ENCODE measurements at places on chromosomes 7 and 10. TPM values are rescaled to one million over a fixed set of nuclear protein-coding genes. Genes with fewer than 3 reads are reported as not detected.

DNA sequence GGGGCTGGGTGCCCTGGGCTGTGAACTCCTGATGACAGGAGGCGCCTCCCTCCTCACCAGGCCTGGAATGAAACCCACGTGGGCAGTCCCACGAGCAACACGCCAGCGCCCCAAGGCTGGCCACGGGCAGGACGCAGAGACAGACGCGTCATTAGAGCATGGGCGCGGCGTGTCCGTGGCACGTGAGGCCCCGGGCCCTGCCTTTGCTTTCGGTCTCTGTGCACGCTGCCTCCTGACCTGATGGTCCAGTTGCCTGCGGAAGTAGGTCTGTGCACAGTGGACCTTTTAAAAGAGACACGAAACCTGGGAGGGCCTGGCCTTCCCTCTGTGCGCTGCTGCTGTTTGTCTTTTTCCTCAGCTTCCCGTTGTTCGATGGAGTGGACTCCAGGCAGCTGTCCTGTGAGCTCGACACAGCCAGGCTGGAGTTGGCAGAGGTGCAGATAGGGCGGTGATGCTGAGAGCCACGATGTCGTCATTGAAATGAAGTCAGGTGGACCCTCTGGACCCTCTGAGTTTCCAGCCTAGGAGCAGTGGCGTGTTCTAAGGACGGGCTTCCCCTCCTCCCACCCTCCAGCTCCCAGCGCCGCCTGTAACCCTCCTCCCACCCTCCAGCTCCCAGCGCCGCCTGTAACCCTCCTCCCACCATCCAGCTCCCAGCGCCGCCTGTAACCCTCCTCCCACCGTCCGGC, 40.1 kb upstream of the CFAP46 start:
- no peaks in the 10 kb centered on the region for H3K36me3 ChIP-seq
- no peak overlapping the region for H3K27ac ChIP-seq
- H3K27me3 ChIP-seq, result peaks cover 59% of the 10 kb centered on the region

- H3K4me3 ChIP-seq, result no peak overlapping the region
- no peak for DNase-seq
- no peaks in the 10 kb centered on the region for H3K36me3 ChIP-seq
These were observed 35.3 kb upstream of the BET1 start for GRCh38 chr7:94039368-94040035.

DNA sequence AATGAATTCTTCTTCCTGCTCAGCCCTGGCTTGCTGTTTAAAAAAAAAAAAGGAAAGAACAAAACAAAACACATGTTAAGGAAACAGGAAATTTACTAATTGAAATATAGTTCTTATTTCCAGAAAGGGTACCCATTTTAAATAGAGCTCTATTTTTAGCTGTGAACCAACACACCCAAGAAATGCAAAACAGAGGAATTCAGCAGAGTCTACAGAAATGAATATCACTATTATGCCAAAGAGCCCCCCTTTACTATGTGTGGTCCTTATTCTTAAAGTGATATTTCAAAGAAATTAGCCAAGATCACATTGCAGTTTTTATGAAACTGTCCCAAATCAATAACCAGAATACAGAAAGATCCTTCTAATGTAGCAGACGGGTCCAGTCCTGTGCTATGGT, 53.7 kb downstream of the CCDC6 start:
- DNase-seq, result no peak
- H3K27ac ChIP-seq, result no peak overlapping the region
- peaks cover 19% of the 10 kb centered on the region for H3K36me3 ChIP-seq
- H3K4me1 ChIP-seq, result peaks cover 22% of the 10 kb centered on the region

- H3K36me3 ChIP-seq, result no peaks in the 10 kb centered on the region
- H3K27me3 ChIP-seq, result no peaks in the 10 kb centered on the region
- H3K27ac ChIP-seq, result no peak overlapping the region
- peaks cover 18% of the 10 kb centered on the region for H3K4me1 ChIP-seq
- peak; percentile 17 for DNase-seq
These were observed 32.7 kb downstream of the PRKAG2 start for GRCh38 chr7:151844071-151844824.

The SEC23IP gene
- 42.1 TPM for total RNA-seq

- no peak overlapping the region for H3K4me3 ChIP-seq
- no peak overlapping the region for H3K27ac ChIP-seq
- H3K27me3 ChIP-seq, result no peaks in the 10 kb centered on the region
- no peaks in the 10 kb centered on the region for H3K4me1 ChIP-seq
- DNase-seq, result no peak
These were observed 19.4 kb downstream of the TUBAL3 start for GRCh38 chr10:5385224-5385623.

The CCDC172 gene
- not detected for total RNA-seq

The AKR1B1 gene
- 139 TPM for total RNA-seq

DNA sequence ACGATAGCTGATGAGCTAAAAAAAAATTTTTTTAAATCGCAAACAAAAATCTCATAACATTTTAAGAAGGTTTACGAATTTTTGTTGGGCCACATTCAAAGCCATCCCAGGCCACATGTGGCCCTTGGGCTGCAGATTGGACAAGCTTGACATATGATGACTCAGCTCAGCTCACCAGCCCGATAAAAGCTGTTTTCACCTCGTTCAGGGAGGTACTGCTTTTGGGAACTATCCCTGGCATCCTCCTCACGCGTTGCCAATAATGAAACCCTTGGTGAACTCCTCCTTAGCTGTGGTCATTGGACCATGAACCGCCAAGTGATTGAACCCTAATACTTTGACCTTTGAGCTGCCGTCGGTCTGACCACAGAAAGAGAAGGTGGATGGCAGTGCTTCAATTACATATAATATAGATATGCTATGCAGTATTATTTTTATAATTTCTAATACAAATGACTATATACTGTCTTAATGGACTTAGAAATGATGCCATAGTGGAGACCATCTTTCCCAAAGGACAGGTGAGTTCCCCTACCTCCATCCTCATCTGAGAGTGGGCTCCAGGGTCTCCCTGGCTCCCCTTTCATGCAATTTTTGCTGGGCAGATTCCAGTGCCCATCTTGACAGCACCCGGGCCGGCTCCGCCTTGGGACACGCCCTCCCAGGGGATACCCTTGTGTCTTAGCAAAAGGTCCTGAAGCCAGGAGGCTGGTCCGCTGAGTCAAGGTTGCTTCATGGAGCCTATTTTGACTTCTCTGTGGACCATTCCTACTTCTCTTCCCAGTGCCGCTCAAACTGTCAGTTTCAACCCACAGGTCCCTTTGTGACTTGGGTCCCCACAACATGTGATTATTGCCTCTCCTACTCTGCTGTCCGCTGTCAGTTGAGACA, 707.2 kb downstream of the PARD3 start:
- no peaks in the 10 kb centered on the region for H3K27me3 ChIP-seq
- no peaks in the 10 kb centered on the region for H3K4me1 ChIP-seq
- H3K27ac ChIP-seq, result no peak overlapping the region
- no peak for DNase-seq
- no peak overlapping the region for H3K4me3 ChIP-seq

All from Calu3 (cell line).